NCI-H187 (cell line): ENCODE measurements at places on chromosomes 5 and 9.

DNA sequence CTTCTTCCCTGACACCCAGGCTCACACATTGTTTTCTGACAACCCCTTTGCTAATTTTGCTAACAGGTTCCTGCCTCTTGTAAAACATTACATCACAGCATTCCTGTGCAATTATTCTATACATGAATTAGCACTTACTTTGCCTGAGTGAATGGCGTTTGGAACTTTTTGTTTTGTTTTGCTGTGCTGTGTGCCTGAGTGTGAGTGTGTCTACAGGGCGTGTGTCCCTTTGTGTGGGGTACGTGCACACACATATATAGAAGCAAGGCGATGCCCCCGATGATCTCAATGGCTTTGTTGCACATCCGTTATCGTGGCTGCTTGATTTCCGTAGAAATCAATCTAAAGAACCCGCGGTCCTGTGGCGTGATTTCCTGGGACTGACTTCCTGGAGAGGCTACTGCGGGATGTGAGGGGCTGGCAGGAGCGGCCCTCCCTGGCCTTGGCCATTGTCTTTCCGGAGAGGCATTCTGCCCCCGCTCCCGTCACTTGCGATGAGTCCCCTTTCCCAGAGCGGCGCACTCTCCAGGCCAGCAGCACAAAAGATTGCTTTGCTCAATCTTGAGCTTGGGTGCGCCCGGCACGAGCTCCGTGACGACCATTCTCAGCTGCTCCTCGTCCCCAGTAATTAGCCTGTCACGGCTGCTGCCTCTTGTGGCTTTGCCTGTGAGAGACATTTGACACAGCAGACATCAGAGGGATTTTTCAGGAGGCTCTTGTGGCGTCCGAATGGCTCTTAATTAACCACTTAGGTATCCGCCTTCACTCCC, 398.1 kb upstream of the IRX1 start:
- peak; percentile 91 for DNase-seq

- DNase-seq, result no peak
Measured at GRCh38 chr9:34671307-34671706, 8.8 kb upstream of the CCL27 start.

DNA sequence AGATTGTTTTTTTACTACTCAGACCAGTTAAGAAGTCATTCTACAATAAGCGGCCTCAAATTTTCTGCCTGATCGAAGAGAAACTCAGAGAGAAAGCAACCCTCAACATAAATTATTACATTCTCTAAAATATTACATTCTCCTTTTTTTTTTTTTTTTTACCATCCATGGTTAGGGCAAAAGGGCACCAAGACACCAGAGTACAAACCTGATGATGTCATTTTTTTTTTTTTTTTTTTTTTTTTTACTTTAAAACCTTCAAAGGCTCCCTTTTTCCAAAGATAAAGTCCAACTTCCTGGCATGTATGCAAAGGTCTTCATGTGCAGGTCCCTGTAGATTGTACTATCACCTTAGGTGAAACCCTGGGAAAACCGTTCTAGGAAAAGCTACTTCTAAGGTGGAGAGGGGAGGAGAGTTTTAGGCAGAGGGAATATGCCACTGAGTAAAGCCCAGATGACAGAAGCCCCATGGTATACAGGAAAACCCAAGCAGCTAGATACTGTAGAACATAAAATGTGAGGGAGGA, 104.4 kb downstream of the SSBP2 start:
- no peak for DNase-seq

- DNase-seq, result no peak
Measured at GRCh38 chr9:27784847-27785713, 211.8 kb upstream of the C9orf72 start.

DNA sequence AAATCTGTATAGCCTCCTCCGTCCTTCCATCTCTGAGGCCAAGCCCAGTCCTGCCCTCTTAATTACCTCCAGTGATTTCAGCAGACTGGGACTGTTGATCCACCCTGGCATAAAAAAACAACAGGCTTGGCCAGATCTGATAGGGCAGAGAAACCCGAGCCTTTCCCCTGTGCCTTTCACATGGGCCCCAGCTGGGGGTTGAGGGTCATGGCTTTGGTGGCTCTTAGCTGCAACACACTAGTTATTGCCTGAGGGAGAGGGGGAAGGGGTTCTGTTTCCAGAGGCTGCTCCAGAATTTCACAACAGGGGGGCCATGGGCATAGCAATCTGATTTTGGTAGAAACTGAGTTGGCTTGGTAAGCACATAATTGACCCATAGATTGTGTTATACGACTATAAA, 21.2 kb upstream of the PANK3 start:
- no peak for DNase-seq

GRCh38 chr5:130871346-130872086, 293.5 kb downstream of the HINT1 start:
- no peak for DNase-seq

DNA sequence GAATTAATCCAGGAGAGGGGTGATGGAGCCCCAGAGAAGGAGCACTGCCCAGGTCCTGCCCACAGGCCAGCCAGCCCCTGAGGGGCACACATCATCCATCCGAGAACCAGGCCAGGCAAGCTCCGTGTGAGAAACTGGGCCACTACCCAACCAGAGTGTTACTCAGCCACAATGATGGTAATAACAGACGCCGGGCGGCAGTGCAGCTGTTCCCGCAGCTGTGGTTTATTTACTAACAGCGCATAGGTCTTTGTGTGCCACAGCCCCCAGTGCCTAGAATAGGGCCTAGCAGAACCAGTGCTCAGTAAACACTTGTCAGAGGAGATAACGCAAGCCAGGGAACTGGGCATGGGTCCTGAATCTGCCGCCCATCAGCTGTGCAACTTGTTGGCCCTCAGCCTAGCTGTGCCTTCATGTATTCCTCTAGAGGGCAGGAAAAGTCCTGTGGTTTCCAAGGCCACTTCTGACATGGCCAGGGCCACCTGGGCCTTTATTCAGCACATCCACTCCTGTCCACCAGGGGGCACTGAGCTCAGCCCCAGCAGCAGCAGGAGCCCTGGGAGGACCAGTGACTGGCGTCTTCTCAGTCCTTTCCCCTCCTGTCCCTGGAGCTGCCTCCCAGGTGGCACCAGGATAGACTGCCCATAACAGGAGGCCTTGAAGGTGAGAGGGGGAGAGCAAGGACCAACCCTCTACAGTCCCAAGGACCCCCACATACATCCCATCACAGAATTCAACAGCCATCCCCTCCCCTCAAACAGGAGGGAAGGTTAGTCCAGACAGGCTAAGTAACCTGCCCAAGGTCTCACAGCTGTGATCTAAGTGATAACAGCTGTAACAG, 2.1 kb downstream of the MXD3 start:
- DNase-seq, result peak; percentile 30

DNA sequence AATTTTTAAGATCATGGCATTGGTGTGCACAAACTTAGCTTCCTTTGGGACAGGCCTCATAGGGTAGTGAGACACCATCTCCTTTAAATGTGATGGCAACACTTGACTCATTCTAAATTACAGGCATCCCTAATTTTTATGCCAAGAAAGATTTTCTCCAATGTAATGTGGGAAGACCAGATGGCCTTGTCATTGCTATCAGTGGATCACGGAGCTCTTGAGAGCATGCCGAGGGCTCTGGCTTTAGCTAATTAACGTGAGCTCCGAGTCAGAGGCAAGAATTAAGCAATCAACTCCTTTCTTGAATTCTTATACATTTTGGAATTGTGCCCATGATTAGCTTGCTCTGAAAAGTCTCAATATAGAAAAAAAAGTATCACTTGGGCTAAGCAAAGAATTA, 215.8 kb downstream of the LRRC70 start:
- no peak for DNase-seq

GRCh38 chr5:132556763-132557477, at the start of gene RAD50:
Gene RAD50 (plus strand): TSS chr5:132556977. CDS start chr5:132557325, 348 bp downstream.
- peak; percentile 74 for DNase-seq

- no peak for DNase-seq
Measured at GRCh38 chr5:17802256-17802655, 168.0 kb downstream of the TAF11L14 start.

GRCh38 chr9:111034170-111034897, 3.9 kb downstream of the LPAR1 start:
- no peak for DNase-seq

DNA sequence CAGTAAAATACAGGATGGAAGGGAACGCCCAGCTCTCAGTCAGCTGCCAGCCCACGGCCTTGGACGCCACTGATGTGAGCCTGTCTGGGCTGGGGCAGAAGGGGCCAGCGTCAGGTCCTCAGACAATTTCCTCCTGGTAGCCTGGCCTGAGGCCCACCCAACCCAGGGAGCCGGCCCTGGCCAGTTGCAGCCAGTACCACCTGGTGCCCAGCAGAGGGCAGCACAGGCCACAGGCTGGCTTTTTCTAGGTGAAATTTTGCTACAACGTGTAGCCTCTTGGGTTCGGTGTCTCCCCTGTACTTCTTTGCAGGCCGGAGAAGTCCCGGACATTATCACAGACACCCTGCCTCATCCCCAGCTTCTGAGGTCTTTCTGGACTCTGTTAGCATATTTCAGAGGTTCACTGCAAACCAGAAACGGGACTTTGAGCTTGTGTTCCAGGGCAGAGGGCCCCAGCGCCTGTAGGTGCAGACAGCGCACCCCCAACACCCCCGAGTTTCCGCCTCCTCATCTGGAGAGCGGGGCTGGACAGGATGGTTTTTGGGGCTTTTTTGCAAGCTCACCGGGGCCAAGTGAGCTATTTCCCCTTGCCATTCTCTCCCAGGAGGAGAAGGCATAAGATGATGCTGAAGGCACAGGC, 45.9 kb upstream of the KCNMB1 start:
- no peak for DNase-seq

GRCh38 chr9:125631391-125632085, 75.5 kb downstream of the MAPKAP1 start:
- peak; percentile 21 for DNase-seq

GRCh38 chr9:122922713-122923112, 8.6 kb downstream of the ZBTB26 start:
- no peak for DNase-seq
